ENCODE measurements at places on chromosomes 2 and 18.

- DNase-seq: no peak
Measured at GRCh38 chr2:191869178-191869577, 22.3 kb upstream of the CAVIN2 start.

DNA sequence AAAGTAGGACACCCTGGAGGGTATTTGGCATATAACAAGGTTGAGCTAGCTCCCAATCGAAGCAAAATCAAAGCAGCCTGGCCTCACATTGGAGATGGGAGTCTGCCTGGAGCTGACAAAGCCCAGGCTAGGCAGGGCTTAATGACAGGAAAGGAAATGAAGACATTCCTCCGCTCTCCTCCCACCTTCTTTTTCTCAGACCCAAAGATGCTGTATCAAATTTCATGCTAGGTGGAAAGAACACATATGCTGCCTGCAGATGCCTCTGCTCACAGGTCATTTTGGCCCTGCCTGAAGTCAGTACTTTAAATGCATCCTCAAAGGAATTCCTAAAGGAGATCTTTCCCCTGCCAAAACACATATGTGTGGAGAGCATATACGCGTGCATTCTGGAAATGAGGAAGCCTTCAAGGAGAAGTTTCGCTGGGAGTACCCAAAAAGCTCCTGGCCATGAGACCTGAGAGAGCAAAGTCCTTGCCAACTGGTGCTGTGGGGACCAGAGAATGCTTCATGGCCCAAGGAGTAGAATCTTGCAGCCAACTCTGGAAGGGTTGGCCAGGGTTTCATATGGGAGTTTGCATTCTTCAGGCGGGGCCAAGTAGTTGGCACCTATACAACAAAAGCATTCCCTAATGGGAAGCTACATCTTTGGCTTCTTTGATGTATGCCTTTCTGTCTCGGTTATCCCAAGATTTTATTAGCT, 88.0 kb downstream of the AQP4 start:
- DNase-seq: no peak

DNA sequence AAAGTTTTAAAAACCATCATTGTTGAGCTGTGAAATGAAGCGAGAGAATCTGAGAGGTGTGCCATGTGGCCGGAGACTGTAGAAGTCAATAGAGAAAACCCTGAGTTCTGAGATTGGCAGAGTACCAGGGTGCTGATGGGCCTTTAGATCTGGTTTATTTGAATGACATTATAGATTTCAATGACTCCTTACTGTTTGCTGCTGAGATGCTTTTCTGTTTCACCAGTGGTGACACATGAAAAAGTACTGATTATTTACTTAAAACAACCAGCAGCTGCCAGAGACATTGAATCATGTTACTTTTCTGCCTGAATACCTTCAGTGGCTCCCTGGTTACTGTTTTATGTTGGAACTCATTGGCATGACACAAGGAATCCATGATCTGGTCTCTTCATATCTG, 602.7 kb upstream of the ZNF804A start:
- no peak for DNase-seq

DNA sequence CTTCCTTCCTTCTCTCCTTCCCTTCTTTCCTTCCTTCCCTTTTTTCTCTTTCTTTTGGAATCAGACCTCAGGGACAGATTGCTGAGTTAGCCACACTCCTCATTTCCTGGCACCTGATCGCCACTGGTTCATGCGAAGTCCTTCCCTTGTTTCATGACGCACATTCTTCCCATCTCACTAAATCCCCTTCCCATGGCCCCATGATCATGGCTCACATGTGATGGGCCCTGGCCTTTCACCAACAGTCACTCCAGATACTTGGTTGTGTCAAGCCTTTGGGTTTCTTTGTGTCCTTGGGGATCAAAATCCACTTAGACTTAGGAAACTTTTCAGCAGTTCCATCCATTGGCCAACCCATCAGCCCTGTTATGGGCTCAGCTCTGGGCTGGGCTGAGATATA, 23.8 kb upstream of the ASPRV1 start:
- DNase-seq: no peak

- no peak for DNase-seq
Measured at GRCh38 chr2:25595393-25595792, 78.0 kb downstream of the DTNB start.

DNA sequence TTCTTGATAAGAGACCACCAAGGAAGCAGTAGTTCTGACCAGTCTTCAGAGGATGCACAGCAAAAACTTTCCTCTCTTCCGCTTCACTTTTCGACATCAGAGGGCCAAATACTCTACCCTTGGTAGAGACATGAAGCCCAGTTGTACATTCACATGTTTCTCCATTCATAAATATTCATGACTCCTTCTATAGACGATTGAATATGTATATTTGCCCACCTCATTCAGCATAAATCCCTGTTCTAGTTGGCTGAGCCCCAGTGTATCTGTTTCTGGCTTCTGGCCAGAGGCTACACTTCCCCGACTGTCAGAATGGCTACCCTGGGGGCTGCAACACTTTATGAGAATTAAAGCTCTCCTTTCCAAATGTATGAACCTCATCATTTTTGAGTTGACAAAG, 258.5 kb downstream of the ASXL3 start:
- DNase-seq: no peak

GRCh38 chr18:23998820-23999219, 15.7 kb upstream of the TTC39C start:
- DNase-seq: no peak

GRCh38 chr2:166106431-166107015, 21.3 kb downstream of the SCN1A start:
- no peak for DNase-seq

DNA sequence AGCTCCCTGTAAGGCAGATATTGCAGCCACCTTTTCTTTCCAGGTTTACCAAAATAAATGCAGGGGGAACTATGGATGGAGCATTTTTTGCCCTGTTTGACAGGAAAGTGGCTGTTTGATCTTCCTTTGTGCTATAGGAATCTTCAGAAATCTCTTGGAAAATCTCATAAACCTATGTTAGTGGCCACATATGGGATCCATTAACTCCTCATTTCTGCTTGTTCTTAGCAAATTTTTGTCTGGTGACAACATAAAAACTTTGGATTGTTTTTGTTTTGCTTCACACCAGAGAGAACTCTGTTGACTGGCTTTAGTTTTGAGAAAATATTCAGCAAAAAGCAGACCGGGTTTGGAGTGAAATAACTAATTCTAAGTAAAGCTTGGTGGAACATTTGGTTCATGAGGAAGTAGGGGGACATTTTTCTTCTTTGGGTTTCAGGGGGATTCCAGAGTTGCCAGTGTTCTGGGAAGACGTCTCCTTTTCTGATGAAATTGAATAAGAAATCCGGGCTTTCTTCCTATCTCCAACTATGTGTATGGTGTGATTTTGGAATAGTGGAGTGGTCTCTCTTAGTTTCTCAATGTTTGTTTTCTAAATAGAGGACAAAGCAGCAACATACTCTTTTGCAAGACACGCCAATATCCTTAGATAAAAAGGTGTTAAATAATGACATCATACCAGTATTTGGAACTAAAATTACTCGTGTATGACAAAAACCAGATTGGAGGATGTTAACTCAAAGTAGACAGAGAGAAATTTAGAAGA, 174.4 kb downstream of the ICOS start:
- no peak for DNase-seq

DNA sequence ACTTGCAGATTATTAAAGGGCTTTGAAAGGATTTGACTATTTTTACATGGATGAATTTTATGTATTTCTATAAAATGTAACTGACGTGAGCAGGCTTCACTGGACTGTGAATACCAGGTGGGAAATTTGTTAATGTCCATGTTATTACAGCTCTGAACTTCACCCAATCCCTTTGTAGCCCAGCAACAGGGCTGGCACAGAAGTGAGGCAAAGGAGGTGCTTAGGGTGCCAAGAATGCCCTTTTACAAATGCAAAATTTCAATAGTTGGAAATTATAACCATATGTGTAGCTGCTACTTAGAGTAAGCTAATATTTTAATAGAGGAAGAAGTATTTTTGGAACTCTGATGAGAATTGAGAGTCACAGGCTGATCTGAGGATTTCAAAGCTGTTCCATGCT, 53.7 kb upstream of the FAM98A start:
- DNase-seq: no peak

DNA sequence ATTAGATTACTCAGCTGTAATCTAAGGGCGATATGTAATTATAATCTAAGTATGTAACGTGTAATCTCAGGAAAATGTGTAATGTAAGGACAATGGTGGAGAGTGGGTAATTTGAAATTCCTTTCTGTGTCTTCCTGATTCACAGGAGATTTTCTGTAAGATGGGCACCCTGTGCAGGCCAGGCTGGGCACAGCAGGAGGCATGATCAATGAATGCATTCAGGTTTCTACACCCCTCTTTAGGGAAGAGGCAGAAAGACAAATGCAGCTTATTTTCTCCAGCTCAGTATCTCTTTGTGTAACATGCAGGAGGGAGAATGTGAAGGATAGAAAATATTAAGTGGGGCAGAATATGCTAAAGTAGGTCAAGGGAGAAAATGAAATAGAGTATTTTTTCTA, 320.1 kb downstream of the PIK3C3 start:
- DNase-seq: no peak

GRCh38 chr2:233068762-233069418, 8.7 kb downstream of the INPP5D start:
- no peak for DNase-seq

DNA sequence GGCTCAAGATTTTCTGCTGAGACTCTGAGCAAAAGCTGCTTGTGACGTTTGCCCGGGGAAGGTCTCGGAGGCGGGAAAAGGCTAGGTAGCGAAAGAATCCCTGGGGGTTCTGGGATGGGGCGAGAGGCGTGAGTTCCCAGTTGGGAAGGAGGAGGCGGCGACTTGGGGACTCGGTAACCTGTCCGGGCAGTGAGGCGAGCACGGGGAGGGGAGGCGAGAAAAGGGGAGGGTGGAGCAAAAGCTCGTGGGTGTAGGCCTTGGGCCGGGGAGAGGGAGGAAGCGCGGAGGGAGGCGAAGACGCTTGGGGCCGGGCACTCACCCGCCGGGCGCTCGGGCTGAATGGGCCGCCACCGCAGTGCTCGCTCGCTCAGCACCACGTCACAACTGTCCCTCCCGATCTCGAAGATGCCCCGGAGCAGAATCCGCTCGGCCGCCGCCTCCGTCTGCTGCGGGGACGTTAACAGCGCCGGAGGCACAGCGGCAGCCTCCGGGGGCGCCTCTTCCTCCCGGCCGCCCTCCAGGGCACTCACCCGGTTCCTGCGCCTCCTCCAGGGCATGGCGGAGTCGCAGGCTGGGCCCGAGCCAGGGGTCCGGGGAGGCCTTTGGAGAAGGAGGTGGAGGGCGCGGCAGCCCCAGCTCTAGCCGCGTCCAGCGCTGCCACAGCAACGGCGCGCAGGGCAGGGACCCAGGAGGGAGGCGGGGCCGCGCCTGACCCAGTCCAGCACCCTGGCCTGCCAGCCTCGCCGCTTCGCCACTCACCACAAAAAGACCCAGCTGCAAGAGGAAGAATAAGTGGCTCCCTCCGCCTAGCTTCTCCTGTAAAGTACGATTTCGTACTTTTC, at the start of gene CERKL:
CERKL (minus strand) TSS at position 656 of the 842 bp plus-strand sequence; CDS start at position 557, 99 bp downstream.
- DNase-seq: no peak

DNA sequence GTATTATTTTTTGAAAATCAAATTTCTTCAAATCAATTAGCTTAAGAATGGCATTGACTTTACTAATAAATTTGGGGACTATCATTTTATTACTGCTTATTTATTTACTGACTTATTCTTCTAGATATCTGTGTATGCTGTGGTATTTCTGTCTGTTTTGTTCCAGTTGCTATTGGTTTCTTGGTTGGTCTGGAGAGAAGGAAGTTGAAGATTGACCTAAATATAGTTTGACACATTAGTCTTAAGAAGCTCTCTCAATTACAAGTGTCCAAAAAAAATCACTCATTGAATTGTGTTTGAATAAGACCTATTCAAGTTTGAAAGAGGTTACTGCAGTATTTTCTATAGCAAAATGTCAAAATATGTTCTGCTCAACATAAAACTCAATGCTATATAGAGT, 153.3 kb upstream of the KYNU start:
- no peak for DNase-seq

DNA sequence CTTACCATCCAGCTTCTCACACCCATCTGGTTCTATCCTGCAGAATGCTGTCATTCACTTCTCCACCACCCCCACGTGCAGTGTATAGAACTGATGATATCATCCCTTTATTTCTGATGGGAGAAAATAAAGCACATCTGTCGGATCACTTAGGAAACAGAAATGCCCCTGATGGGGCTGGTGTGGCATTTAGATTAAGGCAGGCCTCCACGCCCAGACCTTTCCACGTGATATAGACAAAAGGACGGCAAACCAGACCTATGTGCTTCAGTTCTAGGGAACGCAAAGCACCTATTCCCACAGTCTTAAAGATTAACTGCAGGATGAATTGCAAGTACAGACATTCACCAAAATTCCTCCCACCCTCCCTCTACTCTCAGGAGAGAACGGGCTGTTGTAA, 27.6 kb upstream of the CABLES1 start:
- DNase-seq: no peak

- no peak for DNase-seq
Measured at GRCh38 chr2:239720361-239721360, 304.5 kb downstream of the NDUFA10 start.

GRCh38 chr2:120384486-120385354, 38.8 kb downstream of the INHBB start:
- DNase-seq: no peak

DNA sequence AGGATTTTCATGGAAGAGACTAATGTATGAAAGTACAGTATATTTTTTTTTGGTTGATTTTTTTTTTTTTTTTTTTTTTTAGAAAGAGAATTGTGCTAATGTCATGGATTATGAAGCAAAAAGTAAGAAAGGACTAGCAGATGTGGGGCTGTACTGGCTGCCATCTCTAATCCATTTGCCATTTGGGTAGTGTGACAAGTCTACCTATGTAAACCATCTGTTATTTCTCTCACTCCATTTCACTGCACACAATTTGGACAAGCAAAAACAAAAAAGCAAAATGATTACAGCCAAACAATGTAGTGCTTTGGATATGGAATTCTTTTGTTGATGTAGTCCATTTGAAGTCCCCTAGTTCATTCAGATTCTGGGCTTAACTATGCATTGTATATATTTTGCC, 1355.4 kb downstream of the LRP1B start:
- DNase-seq: no peak

- no peak for DNase-seq
Measured at GRCh38 chr18:38981389-38981788, 1415.8 kb upstream of the CELF4 start.

- no peak for DNase-seq
Measured at GRCh38 chr18:26874283-26874682, 8.8 kb upstream of the AQP4 start.

GRCh38 chr2:95328358-95329125, 31.4 kb downstream of the KCNIP3 start:
- DNase-seq: no peak

GRCh38 chr18:13252686-13253410, 34.3 kb downstream of the LDLRAD4 start:
- DNase-seq: no peak

DNA sequence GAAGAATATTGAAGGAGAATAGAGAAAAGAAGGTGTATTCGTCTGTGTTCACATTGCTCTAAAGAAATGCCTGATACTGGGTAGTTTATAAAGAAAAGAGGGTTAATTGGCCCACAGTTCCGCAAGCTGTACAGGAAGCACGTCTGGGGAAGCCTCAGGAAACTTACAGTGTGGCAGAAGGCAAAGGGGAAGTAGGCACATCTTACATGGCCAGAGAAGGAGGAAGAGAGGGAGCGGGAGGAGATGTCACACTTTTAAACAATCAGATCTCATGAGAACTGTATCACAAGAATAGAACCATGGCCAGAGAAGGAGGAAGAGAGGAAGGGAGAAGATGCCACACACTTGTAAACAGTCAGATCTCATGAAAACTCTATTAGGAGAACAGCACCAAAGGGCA, 159.6 kb upstream of the TPO start:
- no peak for DNase-seq

Data from stimulated activated naive CD4-positive, alpha-beta T cell (primary cell).